ENCODE measurements at places on chromosomes 2 and 18.

DNA sequence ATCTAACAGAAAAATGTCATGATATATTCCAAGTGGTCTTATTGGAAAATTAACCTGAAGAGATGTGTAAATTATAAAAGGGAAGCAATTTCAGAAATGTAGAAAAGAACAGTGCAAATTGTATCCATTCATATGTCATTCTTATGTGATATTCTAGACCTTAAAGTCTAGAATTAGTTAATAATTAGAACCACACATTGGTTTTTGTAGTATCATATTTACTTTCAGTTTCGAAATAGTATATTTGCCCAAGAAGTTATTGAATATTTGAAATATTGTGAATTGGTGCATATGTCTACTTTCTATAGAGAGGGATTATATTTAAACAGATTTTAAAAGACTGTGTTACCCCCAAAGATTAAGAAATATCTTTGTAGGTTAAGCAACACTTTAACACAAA lies 1348.6 kb upstream of the ACVR2A start:
- no peak for DNase-seq

GRCh38 chr2:216555274-216555673 lies 56.6 kb downstream of the RPL37A start:
- peak; percentile 90 for DNase-seq

GRCh38 chr2:54728669-54729120 lies 5.2 kb downstream of the EML6 start:
- DNase-seq, result no peak

DNA sequence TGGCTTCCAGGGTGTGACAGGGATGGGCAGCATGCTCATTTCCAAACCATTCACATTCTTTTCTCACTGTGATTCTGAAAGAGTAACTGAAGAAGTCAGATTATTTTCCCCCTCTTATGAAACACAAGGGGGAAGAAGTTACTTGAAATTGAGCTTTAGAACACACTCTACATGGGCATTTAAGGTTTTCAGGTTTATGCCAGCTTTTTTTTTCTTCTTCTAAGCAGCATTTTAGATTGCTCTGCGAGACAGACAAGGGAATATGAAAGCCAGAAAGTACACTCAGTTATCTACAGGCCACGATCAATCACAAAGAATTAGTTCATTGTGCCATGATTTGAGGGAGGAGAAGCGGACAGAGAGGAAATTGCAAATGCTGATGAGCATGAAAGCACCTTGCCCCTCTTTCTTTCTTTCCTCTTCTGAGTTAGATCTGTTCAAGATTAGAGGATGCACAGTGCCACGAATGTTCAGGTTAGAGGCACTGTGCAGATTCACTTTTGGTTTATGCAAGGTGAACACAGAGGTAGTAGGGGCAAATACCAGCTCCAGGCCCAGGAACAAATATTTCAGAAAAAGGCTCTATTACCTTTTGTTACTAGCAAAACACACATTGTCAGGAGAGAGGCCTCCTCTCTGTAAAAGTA lies 49.2 kb downstream of the CXCR4 start:
- peak; percentile 19 for DNase-seq

- DNase-seq, result no peak
Observed at GRCh38 chr2:100948942-100949811, 52.9 kb upstream of the RPL31 start.

DNA sequence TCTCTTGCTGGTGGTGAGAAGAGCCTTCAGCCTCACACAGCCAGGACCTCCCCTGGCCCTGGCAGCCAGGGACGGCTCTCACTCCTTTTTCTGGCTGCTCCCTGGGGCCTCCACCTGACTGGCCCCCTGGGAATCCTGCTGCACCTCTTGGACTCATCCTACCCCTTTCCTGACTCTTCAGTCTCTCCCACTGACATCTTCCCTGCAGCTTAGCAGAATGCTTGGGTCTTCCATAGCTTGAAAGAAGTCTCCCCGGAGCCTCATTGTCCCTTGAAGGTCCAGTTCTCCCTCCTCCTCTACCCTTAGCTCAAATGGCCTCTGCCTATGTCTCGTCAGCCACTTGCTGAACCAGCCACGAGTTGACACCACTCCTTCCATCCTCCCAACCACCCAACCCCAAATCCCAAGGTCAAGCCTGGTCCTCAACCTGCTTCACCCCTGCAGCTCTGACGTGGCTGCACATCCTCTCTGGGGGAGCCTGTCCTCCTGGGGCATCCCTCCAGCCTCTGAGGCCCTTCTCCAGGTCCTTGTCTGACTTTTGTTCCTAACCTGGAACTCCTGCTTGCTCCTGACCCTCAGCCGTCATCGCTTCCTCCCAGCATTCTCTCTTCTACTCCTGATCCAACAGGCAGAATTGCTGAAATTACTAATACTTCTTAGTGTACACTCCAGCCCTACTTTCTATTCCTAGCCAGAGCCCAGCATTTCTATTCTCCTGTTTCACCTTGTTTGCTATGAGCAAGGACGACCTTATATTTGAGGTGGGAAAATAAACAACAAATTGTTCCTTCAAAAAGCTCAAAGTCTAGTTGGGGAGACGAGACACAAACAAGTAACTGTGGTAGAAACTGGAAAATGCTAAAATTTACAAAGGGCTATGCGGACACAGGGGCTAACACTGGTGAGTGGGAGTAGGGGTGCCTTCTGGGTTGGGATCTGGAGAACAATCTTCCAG lies 68.7 kb upstream of the MGAT4A start:
- no peak for DNase-seq

DNA sequence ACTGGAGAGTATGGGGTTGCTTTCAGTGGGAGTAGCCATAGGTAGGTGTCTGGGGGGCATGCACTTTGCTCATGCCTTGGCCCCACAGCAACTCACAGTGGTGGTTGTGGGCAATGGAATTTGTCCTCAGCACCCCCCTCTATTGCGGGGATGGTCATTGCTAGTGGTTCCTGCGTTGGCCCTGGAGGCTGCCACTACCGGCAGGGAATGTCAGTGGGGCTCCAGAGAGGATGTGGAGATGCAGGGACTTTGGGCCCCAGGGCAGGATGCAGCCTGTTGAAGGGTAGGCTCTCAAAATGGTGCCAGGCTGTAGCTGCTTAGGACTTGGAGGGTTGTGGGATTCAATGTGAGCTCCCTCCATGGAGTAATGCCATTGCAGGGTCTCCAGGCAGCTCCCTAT lies 125.0 kb downstream of the XRCC5 start:
- DNase-seq, result no peak

DNA sequence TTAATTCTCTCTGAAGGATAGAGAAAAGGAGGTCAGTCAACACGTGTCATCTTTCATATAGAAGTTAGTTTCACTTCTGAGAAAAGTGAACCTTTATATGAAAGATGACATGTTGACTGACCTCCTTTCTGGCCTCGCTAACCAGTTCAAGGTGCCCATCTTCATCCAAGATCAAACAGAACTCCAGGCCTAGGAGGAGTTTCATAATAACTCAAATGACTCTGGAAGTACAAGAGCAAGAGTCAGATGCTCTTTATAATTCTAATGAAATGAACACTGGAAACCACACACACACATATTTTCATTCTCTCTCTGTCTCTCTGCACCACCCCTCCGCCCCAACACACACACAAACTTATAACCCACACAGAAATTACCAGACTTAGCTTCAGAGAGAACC lies 16.3 kb downstream of the ANKRD44 start:
- DNase-seq, result no peak

DNA sequence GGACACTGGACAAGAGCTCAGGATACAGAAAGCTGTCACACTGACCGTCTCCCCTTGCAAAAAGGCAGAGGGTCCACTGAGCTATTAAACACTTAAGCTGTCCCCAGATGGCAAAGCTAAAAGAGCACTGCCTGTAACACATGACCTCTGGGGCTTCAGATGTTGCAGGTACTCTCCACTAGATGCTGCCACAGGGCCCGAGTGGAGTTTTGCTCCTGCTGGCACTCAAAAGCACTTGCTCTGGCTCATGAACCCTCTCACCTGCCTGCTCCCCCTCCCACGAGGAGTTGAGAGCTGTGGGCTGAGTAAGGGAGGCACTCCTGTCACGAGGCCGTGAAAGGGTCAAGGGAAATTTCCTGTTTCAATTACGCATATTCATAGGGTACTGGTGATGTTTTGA lies 227.9 kb downstream of the PRKCE start:
- DNase-seq, result no peak

GRCh38 chr2:176079831-176080539 lies 3.8 kb downstream of the EVX2 start:
- no peak for DNase-seq

DNA sequence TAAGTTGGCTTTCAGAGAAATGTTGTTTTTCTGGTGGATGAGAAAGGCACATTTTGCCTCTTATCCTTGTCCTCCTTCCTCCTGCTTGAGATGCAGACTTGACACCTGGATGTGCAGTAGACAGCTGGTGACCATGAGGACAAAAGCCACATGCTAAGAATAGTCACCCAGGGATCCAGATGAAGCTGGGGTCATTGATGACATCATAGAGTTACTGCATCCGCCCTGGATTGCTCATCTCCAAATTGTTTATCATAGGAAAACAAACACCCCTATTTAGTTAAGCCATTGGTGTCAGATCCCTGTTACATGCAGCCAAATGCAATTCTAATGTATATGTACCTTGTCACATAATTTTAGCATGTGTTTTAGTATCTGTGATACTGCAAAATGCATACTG lies 16.3 kb upstream of the SLC1A4 start:
- no peak for DNase-seq

- DNase-seq, result peak; percentile 19
Observed at GRCh38 chr2:100875516-100876230, 55.7 kb downstream of the NPAS2 start.

DNA sequence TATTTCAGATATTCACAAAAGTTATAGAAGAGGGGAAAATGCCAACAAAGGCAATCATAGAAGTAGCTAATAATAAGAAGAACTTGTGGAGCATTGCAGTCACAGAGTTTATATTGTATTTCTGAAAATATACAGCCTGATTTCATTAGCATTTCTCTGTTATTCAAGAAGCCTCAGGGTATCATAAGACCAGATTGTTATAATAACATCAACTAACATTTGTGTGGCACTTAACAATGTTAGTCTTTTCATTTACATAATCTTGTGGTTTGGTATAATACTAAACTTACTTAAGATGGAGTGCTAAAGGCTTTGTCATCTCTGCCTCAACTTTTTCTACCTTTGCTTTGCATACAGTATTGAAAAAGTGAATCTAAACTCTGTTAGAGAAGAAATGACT lies 61.6 kb upstream of the TACR1 start:
- no peak for DNase-seq

DNA sequence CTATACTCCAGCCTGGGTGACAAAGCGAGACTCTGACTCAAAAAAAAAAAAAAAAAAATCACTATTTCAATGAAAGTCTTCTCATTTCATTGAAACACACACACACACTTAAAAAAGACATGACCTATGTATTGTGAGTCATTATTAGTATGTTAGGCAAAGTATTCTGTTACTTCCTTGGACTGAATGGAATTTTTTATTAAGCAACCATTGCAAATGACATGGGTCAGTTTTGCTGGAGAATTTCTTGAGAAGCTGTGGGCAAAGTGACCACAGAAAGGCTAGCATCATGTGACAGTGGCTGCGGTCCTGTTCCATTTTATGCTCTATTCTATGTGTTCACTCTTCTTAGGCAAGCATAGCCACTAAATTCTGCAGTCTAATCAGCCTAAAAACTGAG lies 695.7 kb downstream of the TDRD15 start:
- DNase-seq, result no peak

- peak; percentile 52 for DNase-seq
Observed at GRCh38 chr18:49858309-49859020, 45.1 kb upstream of the ACAA2 start.

All from pons (tissue), 1 donor.